ENCODE measurements at places on chromosomes 16 and 17. TPM values are rescaled to one million over a fixed set of nuclear protein-coding genes. Genes with fewer than 3 reads are reported as not detected.

- H3K27ac ChIP-seq, result no peak overlapping the region
- no peak overlapping the region for H3K4me3 ChIP-seq
- H3K27me3 ChIP-seq, result no peaks in the 10 kb centered on the region
- H3K4me1 ChIP-seq, result no peaks in the 10 kb centered on the region
- no peaks in the 10 kb centered on the region for H3K36me3 ChIP-seq
Observed at GRCh38 chr16:52463904-52464303, 83.0 kb downstream of the TOX3 start.

- H3K36me3 ChIP-seq, result peaks cover 28% of the 10 kb centered on the region
- peaks cover 13% of the 10 kb centered on the region for H3K4me1 ChIP-seq
- H3K27ac ChIP-seq, result no peak overlapping the region
- peaks cover 4% of the 10 kb centered on the region for H3K27me3 ChIP-seq
- no peak overlapping the region for H3K4me3 ChIP-seq
- peak; percentile 66 for DNase-seq
Observed at GRCh38 chr17:61408151-61409041, 8.8 kb downstream of the TBX2 start.

DNA sequence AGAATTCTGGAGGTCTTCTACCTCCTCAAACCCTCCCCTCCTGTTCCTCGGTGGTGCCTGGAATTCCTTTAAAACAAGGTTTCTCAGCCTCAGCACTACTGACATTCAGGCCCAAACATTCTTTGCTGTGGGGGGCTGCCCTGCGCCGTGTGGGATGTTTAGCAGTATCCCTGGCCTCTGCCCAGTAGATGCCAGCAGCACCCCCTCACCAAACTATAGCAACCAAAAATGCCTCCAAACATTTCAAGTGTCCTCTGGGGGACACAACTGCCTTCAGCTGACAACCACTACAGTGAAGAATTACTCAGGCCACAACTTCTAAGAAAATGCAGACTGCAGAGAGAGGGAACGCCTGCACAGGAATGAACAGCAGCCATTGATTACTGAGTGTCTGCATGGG is 28.4 kb downstream of the TEKT5 start:
- H3K4me1 ChIP-seq, result no peaks in the 10 kb centered on the region
- H3K27ac ChIP-seq, result no peak overlapping the region
- H3K4me3 ChIP-seq, result no peak overlapping the region
- no peak for DNase-seq

DNA sequence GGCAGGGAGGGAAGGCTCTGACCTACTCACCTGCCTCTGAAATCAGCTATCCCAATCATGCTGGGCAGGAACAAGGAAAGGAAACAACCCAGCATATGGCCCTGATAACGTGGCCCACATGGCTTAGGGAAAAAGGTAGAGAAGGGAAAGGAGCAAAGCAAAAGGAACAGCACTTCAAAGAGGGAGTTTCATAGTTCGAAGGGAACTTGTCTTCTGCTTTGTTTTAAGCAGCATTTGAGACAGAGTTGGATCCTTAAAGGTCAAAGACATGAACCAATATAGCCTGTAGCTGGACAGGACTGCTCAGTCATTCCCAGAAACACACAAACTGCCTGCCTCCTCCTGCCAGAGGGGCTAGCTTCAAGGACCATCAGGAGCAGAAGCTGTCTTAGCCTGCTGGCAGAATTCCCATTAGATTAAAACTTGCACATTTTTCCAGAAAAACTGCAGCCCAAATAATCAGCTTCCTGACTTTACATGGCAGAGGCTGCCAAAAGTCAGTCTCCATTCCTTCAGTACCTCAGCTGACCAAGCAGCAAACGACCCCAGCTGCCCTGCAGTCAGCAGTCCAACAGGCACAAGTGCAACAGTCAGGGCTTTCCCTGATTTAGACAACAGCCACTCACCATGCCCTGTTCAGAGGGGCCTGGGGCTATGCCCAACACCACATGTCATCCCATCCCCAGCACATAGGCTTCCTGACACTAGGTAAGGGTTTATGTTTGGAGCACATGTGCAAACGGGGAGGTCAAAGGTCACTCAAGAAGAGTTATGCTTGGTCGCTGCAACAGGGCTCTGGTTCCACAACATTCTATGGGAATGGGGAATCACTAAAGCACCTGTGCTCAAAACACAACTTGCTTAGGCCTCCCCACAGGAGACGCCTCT is 32.5 kb downstream of the RANBP10 start:
- DNase-seq, result peak; percentile 54
- no peaks in the 10 kb centered on the region for H3K36me3 ChIP-seq
- H3K4me1 ChIP-seq, result peaks cover 13% of the 10 kb centered on the region
- H3K27ac ChIP-seq, result no peak overlapping the region
- no peak overlapping the region for H3K4me3 ChIP-seq

DNA sequence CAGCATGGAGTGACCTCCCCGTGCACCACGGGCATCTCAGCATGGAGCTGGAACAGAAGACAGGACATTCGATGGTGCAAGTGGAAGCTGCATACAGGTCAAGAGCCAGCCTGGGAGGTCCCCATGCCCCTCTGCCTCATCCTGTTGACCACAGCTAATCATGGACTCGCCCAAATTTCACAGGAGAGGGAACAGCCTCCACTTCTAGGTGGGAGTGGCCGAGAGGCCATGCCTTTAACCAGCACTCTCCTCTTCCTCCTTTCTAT is 3.8 kb upstream of the SLC47A2 start:
- H3K4me3 ChIP-seq, result no peak overlapping the region
- no peak overlapping the region for H3K27ac ChIP-seq
- no peaks in the 10 kb centered on the region for H3K4me1 ChIP-seq

- no peaks in the 10 kb centered on the region for H3K27me3 ChIP-seq
- no peaks in the 10 kb centered on the region for H3K36me3 ChIP-seq
- no peak overlapping the region for H3K4me3 ChIP-seq
- no peaks in the 10 kb centered on the region for H3K4me1 ChIP-seq
Observed at GRCh38 chr16:4968879-4969483, 10.9 kb downstream of the SEC14L5 start.

DNA sequence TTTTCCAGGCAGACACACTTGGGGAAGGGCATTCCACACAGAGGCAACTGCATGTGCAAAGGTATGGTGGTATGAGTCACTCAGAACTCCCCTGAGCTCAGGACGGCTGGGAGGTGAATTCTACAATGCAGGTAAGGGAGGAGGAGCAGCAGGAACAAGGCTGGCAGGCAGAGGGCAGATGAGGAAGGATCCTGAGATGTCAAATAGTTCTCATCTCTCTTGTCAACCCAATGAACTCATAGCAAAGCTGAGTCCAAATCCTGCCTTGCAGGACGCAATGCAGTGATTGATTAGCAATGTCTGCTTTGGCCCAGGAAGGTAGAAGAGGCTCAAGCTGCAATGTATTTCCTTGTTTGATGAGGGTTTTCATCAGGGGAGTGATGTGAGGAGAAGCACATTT is 243.5 kb downstream of the XYLT1 start:
- no peak overlapping the region for H3K27ac ChIP-seq
- peaks cover 6% of the 10 kb centered on the region for H3K4me1 ChIP-seq
- no peaks in the 10 kb centered on the region for H3K36me3 ChIP-seq
- no peak overlapping the region for H3K4me3 ChIP-seq

- H3K36me3 ChIP-seq, result peaks cover 63% of the 10 kb centered on the region
- H3K4me1 ChIP-seq, result no peaks in the 10 kb centered on the region
- peak; percentile 51 for DNase-seq
- no peak overlapping the region for H3K4me3 ChIP-seq
- H3K27ac ChIP-seq, result peak overlapping the region; percentile 88
Observed at GRCh38 chr17:40130352-40131042, 8.7 kb downstream of the MSL1 start.

DNA sequence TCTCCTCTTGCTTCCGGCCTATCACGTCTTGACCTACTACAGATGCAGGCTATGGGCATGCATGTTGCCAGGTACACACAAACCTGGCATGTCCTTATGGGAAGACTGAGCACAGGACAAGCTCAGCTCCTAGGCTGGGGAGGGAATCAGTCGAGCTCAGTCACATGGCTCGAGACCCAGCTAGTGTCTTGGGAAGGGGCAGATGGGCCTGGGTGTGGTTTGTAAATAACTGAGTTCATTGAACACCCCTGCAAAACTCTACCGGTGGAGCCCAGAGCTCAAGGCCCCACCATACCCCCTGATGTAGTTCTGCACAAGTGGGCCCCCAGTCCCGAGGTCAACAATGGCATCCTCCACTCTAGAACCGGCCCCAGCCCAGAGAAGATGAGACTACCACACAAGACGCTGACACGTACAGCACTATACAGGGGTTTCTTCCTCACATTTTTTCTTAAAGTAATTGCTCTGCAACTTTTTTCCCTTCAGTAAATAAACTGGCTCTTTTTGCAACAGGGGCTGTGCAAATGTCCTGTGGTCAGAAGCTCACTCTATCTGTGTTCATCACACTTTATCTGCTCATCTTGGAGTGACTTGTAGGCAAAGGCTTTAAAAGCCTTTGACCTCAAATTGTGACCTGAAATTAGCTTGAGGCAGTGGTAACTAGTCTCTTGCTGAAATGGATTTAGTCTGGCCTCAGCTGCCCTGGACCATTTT is 22.9 kb downstream of the ZNHIT3 start:
- no peaks in the 10 kb centered on the region for H3K4me1 ChIP-seq
- no peak for DNase-seq
- peaks cover 46% of the 10 kb centered on the region for H3K36me3 ChIP-seq
- no peak overlapping the region for H3K27ac ChIP-seq
- no peaks in the 10 kb centered on the region for H3K27me3 ChIP-seq

GRCh38 chr17:39729280-39729851 is 966 bp downstream of the MIEN1 start:
- no peaks in the 10 kb centered on the region for H3K36me3 ChIP-seq
- H3K27me3 ChIP-seq, result no peaks in the 10 kb centered on the region
- H3K4me1 ChIP-seq, result no peaks in the 10 kb centered on the region
- peak overlapping the region; percentile 88 for H3K27ac ChIP-seq
- H3K4me3 ChIP-seq, result peak overlapping the region; percentile 64

- peak overlapping the region; percentile 86 for H3K4me3 ChIP-seq
- H3K4me1 ChIP-seq, result peaks cover 7% of the 10 kb centered on the region
- H3K27ac ChIP-seq, result peak overlapping the region; percentile 95
- DNase-seq, result peak; percentile 76
- H3K27me3 ChIP-seq, result no peaks in the 10 kb centered on the region
Observed at GRCh38 chr17:76265624-76266243, 586 bp downstream of the UBALD2 start.

- no peak overlapping the region for H3K27ac ChIP-seq
- H3K4me3 ChIP-seq, result no peak overlapping the region
- no peaks in the 10 kb centered on the region for H3K36me3 ChIP-seq
- DNase-seq, result no peak
Observed at GRCh38 chr17:40531051-40531991, 29.9 kb upstream of the TNS4 start.

DNA sequence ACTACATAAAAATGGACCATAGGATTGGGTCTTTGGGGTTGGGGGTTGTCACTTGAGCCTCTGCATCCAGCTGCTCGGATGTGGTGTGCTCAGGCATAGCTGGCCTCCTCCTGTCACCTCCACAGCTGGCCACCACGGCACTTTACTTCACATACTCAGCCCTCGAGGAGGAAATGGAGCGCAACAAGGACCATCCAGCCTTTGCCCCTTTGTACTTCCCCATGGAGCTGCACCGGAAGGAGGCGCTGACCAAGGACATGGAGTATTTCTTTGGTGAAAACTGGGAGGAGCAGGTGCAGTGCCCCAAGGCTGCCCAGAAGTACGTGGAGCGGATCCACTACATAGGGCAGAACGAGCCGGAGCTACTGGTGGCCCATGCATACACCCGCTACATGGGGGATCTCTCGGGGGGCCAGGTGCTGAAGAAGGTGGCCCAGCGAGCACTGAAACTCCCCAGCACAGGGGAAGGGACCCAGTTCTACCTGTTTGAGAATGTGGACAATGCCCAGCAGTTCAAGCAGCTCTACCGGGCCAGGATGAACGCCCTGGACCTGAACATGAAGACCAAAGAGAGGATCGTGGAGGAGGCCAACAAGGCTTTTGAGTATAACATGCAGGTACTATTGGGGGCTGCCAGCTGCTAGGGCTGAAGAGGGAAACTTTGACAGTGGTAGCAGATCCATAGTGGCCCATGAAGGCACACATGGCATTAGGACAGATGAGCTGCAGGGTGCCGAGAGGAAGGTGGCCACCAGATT is 30.8 kb downstream of the CDIP1 start:
- no peaks in the 10 kb centered on the region for H3K4me1 ChIP-seq
- no peak overlapping the region for H3K4me3 ChIP-seq
- no peak overlapping the region for H3K27ac ChIP-seq
- no peaks in the 10 kb centered on the region for H3K27me3 ChIP-seq
- H3K36me3 ChIP-seq, result peaks cover 14% of the 10 kb centered on the region
- no peak for DNase-seq

DNA sequence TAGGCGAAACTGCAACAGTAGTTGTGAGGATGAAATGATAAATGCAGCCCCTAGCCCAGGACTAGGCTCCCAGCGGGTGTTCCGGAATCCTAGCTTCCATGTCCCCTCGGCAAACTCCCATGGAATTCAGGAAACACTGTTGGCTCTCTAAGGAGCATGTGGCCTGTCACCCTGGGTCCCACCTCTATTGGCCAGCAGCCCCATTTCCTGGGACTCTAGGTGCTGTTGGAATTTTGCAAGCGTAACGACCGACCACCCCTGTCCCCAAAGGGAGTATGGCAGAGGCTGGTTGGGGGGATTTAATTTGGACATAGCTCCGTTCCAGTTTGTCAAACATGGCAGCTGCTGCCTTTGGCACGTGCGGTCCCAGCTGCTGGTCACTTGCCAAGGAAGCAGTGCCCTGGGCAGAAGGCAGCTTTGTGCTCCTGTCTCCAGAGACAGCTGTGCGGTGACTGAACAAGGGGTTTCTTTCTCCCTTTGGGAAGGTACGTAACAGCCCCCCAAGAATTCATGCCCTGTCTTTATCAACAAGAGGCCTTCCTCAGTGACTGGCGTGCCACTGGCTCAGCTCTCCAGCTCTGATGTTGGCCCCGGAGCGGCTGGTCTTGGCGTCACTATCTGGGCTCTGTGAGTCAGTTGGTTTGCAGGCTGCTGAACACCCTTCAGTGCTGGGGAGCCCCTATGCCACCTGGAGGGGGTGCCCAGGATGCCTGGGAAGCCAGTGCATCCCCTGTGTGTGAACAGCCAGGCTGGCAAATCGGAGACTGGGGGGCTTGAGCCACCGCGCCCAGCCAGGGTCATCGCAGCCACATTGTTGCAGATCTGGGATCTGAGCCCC is 235.2 kb upstream of the TNRC6C start:
- no peak overlapping the region for H3K4me3 ChIP-seq
- H3K4me1 ChIP-seq, result no peaks in the 10 kb centered on the region
- H3K36me3 ChIP-seq, result no peaks in the 10 kb centered on the region
- H3K27ac ChIP-seq, result no peak overlapping the region
- H3K27me3 ChIP-seq, result no peaks in the 10 kb centered on the region
- no peak for DNase-seq

ASPA gene
- 17.5 TPM for total RNA-seq

ELMO3 gene
- total RNA-seq, result 22.5 TPM

PTX4 gene
- total RNA-seq, result 0.25 TPM

NLRC5 gene
- total RNA-seq, result 46.4 TPM

TPSG1 gene
- total RNA-seq, result not detected

PDK2 gene
- total RNA-seq, result 27.8 TPM

OXLD1 gene
- 35.1 TPM for total RNA-seq
